NCI-H460 (cell line): ENCODE measurements at places on chromosomes 11 and 22.

DNA sequence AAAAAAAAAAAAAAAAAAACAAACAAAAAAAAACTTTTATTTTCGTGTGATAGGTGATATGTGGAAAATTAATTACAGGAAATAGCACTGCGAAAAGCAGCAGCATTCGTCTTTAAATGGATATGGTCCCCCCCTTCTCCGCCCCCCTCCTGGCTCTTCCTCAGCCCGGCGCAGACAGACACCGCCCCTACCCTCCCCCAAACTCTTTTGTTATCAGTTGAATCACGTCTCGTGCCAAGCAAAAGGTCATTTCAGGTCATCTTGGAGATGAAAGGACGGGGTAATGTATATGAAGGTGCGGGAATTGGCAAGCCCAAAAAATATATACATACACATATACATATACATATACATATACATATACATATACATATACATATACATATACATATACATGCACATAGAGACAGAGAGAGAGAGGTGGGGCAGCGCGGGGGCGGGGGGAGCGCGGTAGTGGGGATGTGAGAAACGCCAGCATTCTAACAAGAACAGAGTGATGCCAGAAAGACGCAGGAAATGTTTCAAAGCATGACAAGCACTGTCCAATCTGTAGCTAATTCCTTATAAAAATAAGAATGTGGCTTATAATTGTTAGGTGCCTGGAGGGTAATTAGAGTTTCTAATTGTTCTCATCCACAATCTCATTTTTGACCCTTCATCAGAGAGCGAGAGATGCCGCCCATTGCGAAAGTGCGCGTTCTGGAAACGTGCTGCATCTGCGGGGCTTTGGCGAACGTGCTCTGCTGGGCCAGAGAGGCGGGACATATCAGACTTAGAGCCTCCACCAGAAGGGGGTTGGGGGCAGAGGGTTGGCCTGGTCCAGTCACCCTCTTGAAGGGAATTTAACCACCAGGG lies 214.5 kb upstream of the UBASH3B start:
- no peak for DNase-seq

GRCh38 chr11:126086248-126086647 lies 23.6 kb upstream of the CDON start:
- no peak for DNase-seq

GRCh38 chr11:106446955-106447354 lies 369.5 kb downstream of the AASDHPPT start:
- DNase-seq, result no peak

DNA sequence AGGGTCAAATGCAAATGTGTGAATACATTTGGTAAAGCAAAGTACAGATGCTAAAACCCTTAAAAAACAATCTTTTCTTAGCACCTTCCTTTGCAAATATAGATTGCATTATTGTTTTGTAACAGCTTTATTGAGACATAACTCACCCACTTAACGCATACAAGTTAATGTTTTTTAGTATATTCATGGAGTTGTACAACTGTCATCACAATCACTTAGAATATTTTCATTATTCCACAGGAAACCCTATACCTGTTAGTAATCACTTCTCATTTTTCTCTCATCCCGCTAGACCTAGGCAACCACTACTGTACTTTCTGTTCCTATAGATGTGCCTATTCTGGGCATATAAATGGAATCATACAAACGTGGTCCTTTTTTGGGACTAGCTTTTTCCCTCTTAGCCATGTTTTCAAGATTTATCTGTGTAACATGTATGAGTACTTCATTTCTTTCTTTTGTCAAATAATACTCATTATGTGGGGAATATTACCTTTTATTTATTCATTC lies 34.7 kb downstream of the PPP6R3 start:
- no peak for DNase-seq

GRCh38 chr11:95913830-95914615 lies 9.9 kb downstream of the MTMR2 start:
- no peak for DNase-seq

DNA sequence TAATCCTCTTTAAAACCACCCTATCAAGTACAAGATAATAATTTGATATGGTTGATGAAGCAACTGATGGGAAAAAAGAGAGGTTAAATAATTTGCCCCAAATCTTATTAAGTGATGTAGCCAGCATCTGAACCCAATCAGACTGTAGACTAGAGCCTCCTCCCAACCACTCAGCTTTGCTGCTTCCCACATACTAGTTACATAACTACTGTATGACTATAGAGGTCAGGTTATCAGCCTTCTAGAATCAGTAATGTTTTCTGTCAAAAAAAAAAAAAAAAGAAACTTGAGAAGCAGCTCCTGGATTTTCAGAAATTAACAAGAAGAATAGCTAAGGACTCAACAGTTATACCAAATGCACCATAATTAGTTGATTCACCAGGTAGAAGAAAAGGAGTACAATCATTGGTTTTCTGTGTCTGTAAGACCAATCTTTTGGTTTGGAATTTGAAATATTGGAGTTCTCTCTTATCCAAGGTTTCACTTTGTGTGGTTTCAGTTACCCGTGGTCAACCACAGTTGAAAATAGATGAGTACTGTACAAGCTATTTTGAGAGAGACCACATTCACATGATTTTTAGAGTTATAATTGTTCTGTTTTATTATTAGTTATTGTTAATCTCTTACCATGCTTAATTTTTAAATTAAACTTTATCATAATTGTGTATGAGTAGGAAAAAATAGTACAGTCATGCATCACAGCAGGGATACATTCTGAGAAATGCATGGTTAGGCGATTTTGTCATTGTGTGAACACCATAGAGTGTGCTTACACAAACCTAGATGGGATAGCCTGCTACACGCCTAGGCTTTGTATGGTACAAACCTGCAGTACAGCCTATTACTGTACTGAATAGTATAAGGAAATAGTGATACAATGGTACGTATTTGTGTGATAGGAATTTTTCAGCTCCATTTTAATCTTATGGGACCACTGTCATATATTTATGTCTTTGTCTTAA lies 72.2 kb downstream of the PDHX start:
- no peak for DNase-seq

DNA sequence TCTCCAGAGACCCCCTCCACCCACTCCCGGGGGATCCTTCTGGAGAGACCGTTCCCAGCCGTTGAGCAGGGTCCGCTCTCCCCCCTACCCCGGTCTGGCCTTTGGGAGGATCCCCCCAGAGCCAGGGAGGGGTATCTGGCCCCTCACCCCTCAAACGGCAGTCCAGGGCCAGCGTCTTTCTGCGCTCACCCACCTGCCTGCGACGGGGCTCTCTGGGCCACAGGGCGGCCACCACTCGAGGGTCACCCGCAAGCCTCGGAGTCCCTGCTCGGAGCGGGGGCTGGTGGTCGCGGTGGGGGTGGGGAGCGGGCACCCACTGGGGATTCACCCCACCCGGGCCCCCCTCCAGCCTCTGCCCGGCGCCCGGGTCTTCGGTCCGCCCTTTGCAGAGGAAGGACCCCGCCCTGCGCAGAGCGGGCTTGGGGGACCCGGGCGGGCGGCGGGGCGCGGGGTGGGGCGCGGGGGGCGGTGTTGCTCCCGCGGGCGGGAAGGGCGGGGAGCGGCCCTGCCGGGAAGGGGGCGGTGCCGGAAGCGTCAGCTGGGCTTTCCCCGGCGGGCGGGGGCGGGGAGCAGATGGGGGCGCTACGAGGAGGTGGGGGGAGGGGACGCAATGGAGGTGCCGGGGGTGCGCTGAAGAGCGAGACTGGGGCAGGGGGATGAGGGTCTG lies 16.6 kb downstream of the CRELD2 start:
- DNase-seq, result peak; percentile 36

DNA sequence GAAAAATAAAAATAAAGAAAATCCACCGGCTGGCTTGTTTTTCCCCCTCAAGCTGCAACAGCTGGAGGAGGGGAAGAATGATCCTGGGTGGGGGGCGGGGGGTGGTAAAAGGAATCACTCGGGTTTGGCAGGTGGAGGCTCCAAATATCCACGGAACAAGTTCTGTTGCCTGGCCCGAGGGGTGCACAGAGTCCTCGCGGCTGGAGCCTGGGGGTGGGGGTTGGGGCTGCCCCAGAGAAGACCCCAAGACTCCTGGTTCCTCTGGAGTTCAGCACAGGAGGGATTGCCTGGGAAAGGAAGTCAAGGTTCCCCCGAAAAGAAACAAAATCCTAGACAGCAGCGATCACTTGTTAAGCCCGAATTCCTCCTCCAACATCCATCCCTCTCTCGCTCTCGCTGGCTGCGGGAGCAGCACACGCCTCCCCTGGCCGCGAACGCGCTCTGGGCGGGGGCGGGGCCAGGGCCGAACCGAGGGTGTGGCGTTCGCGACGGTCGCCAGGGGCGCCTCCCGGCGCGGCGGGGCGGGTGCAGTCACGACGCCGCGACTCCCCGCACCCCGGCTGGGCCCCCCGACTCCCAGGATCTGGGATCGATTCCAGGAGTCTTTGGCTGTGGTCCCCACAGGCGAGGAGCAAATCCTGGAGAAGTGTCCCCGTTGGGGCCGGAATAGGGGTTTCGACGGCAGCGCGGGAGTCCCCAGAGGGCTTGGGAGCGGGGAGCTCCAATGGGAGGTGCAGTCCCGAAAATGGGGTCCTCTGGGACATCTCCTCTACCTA lies at the start of gene KCNA4:
KCNA4 (minus strand) TSS at position 443 of the 776 bp plus-strand sequence. CDS start 4,352 bp downstream, outside the sequence.
- DNase-seq, result no peak

- no peak for DNase-seq
Observed at GRCh38 chr11:9017773-9018172, 14.0 kb upstream of the NRIP3 start.
